ENCODE measurements at places on chromosomes 11 and 22.
A peak's percentile ranks its signal among the peaks of the same experiment; 100 is the strongest.

DNA sequence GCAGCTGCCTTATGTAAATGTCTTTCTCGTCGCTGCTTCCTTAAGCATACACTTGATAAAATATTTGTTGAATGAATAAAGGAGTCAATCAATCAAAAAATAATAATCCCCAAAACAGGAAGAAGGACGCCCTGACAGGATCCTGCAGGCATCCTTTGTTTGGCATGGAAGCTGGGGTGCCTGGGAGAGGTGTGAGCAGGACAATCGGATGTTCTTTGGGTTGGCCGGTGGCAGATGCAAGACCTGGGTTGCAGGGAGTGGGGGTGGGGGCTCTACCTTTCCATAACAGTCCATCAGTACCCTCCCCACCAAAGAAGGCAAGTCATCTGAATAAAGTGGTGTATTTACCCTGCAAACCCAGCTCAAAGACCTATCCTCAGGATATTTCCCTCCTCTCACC, 1.4 kb upstream of the SHANK2 start:
- DNase-seq, result no peak

DNA sequence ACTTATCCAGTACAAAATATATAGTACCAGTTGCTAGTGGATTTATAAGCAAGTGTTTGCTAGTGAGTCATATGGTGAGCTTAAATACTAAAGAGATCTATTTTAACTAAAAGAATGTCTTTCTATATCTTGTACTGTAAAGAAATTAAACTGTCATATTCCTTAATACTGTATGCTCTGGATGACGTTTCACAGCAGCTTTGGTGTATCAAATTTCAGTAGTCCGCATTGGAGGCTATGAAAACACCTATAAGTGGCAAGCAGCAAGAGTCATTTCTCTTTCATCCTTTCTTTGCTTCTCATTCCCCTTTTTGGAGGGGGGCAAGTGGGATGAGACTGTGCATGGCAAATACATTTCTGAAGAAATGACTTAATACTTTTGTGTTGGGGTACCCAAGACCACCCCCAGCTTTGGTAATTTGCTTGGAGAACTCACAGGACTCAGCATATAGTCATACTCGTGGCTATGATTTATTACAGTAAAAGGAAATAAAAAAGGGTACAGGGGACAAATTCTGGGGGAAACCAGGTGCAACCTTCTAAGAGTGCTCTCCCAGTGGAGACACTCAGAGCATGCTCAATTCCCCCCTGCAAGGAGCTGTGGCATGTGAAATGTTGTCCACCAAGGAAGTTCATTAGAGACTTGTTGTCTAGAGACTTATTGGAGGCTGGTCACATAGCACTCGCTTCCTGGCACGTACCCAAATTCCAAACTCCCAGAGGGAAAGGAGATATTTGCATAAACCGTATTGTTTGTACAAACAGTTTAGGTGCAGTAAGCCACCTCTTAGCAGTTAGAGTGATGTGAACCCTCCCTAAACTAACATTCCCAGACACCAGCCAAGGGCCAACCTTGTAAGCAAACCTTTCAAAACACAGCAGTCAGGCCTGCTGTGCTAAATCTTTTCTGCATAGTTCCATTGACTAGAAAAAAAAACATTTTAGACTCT, 210.8 kb downstream of the PGR start:
- DNase-seq, result no peak

GRCh38 chr22:32735526-32735925, 66.0 kb upstream of the TIMP3 start:
- DNase-seq, result no peak

DNA sequence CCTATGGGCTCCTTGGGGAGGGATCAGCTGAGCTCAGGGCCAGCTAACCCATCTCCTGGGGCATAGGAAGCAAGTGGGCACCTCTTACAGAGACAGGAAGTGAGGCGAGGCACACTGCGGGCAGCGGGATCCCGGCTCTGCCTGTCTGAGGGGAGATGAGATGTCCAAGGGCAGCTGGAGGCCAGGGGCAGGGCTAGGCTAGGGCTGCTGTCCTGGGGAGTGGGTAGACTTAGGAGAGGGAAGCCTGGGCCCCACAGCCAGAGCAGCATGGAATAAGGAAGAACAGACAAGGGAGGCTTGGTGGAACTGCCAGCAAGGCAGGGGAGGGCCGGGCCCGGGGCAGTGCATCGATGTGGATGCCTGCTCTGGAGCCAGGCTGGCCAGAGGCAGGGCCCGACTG, 76.3 kb downstream of the MORC2 start:
- DNase-seq, result no peak

DNA sequence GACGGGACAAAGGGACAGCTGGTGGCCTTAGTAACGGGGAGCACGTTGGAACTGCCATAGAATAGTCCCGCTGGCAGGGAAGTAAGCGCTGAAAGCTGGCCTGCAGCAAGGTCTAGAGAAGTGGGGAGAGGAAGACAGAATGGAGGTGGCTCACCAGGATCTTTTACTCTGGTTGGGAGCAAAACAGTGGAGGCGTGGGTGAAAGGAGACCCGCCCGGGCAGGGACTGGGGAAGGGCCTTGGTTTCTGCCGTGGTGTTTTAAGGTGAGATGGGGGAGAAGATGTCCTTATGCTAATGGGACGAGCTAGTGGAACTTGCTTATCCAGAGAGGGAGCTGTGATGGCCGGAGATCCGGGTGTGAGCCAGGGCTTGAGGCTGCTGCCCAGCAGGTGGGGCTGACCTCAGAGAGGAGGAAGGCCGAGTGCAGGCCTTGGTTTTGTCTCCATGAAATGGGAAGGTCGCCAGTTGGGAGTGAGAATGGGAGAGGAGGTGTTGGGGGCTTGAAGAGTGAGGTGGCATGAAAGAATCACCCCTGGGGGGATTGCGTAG, 56.4 kb upstream of the CTTN start:
- DNase-seq, result no peak

DNA sequence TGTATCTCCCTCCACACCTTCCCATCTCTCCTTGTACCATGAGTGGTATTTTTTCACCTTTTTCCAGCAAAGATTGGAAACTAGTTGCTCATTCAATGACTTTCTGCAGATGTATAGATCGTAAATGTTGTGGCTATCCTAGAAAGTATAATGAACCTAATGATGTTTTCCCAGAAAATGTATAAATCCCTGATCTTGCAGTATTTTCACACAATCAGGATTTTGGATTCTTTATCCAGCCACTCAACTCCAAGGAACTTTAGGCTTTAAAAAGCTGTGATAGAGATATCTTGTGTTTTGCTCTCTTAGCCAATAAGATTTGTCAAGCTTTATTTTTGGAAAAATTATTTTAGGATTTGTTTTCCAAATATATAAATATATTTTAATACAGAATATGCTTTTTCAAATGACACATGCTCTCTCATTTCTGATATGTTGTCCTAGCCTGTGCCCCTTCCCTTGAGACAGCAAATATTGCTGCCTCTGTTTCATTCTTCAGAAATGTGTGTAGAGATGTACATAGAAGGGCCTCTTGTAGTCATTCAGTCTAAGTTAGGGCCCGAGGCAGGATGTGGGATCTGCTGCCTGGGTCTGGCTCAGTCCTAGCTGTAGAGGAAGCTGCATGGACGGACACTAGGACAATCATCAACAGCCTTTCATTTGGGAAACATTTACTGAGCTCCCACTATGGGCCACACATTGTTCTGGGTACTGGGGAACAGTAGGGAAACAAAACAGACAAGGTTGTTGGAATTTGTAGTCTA, 62.4 kb downstream of the NAV2 start:
- DNase-seq, result no peak

- no peak for DNase-seq
Measured at GRCh38 chr11:12746593-12747097, 72.4 kb downstream of the TEAD1 start.

GRCh38 chr11:69369945-69370344, 76.0 kb downstream of the MYEOV start:
- no peak for DNase-seq

GRCh38 chr11:102446606-102447005, 6.0 kb downstream of the TMEM123 start:
- no peak for DNase-seq

- no peak for DNase-seq
Measured at GRCh38 chr11:64321026-64321425, 3.1 kb downstream of the PRDX5 start.

- DNase-seq, result no peak
Measured at GRCh38 chr22:39134366-39135091, 18.0 kb downstream of the CBX7 start.

- peak; percentile 13 for DNase-seq
Measured at GRCh38 chr22:43110927-43111623, 525 bp downstream of the BIK start.

DNA sequence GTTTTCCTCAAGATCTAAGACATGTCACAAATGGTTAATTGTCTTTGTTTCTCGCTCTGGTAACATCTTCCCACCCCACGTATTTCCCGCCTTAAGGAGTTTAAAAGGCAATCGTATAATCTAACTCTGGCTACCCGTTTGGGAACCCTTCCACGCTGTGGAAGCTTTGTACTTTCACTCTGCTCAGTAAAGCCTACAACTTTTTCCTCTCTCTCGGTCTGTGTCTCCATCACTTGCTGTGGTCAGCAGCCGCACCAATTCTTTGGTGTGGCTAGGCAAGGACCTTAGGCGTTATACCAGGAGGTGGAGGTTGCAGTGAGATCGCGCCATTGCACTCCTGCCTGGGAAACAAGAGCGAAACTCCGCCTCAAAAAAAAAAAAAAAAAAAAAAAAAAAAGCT, 1430.1 kb downstream of the LRRC4C start:
- DNase-seq, result no peak

GRCh38 chr11:82682003-82682751, 51.5 kb downstream of the FAM181B start:
- no peak for DNase-seq

DNA sequence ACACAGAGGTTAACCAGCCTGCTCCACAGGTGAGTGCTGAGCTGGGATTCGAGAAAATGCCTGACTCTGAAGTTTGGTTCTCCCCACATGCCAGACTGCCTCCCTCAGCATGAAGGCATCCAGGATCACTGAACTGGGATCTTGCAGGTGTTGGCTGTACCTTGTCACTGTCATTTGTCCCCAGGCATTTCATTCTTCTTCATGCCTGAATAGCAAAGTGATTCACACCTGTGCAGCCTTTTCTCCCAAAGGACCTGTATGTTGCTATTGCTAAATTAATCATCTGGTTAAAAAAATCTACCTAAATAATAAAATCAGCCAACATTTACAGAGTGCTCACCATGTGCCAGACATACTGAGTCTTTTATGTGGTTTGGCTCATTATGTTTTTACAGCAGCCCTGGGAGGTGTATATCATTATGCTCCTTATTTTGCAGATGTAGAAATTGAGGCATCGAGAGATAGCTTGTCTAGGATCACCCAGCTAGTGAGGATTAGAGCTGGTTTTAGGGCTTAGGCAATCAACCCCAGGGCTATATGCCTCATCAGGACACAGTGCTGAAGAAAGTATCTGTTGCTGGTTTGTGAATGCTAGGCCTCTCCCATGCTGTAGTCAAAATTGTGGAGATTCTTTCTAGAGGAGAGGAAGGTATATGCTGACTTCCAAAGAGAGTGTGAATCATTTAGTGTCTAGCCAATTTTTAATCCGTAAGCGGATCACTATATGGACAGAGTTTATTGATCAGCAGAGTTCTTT, 204.4 kb downstream of the HIPK3 start:
- no peak for DNase-seq

- no peak for DNase-seq
Measured at GRCh38 chr11:63839508-63840355, 822 bp downstream of the MARK2 start.

DNA sequence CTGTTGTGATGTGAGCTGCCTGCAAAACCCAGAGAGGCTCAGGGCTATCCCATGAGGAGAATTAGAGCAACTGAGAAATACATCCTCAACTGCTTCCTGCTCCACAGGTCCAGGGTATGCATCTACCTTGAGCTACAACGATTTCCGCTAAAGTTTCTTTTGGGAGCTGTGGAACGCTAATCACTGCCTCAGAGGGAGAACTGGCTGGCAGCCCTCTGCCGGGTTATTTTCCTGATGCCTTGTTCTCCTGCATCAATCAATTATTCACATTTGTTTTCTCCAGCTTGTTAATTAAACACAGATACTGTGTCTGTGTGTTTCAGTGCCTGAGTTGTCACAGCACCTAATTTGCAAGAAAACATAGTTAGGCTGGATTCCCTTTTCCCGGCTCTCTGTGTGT, 211.1 kb upstream of the PLET1 start:
- DNase-seq, result no peak

GRCh38 chr11:132962041-132962440, 570.3 kb downstream of the OPCML start:
- DNase-seq, result no peak

All from stimulated activated CD8-positive, alpha-beta memory T cell treated with anti-CD3 and anti-CD28 coated beads, Interleukin-4, amount 100 ng/mL, for 4 hours (primary cell).